Stimulated activated CD4-positive, alpha-beta T cell treated with anti-CD3 and anti-CD28 coated beads, Interleukin-15, amount 100 ng/mL, for 48 hours (primary cell): ENCODE measurements at places on chromosomes 3 and 15.

DNA sequence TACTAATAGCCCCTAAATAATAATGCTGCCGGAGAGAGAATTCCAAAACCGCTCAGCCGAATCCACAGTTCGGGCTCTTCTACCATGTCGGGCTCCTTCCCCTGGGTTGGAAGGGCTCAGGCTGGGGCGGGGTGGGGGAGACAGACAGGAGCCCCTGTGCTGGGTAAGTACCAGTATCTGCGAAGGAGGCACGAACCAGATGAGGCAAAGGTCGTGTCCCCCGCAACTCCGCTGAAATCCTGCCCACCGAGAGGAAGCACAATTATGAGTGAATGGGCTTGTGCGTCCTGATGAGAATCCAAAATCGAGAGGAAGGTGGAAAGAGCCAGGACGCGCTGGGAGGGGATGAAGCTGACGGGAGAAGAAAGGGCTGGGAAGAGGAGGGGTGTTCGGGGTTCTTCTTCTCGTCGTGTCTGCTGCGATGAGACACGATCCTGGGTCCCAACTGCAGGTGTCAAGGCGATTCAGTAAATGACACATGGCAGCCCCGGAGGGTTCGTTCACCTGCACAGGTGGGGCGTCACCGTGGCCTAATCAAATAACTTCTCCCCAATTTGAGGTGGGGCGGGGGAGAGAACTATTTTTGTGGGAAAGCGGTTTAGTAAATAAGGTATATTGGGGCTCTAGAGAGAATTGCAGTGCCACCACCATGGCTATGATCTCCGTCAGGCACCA is 707 bp upstream of the FAM81A start:
- no peak for DNase-seq

- DNase-seq, result no peak
Measured at GRCh38 chr15:97654481-97655076, 305.9 kb upstream of the ARRDC4 start.

- no peak for DNase-seq
Measured at GRCh38 chr3:65843732-65844131, 195.0 kb downstream of the MAGI1 start.

DNA sequence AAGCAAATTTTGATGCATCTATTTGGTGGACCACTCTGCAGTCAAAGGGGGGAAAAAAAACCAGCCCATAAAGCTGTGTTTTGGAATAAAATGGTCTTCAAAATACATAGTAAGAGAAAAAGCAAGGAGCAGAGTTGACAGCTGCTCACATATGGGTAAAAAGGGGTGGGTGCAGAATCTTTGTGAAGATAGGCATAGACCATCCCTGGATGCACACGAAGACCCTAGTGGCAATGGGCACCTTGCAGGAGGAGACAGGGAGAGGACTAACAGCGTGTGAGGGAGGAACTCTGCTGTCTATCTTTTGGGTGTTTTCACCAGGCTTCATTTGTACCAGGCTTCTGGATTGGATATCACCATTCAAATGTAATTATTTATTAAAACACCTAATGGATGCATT is 43.9 kb downstream of the CTNNB1 start:
- no peak for DNase-seq

DNA sequence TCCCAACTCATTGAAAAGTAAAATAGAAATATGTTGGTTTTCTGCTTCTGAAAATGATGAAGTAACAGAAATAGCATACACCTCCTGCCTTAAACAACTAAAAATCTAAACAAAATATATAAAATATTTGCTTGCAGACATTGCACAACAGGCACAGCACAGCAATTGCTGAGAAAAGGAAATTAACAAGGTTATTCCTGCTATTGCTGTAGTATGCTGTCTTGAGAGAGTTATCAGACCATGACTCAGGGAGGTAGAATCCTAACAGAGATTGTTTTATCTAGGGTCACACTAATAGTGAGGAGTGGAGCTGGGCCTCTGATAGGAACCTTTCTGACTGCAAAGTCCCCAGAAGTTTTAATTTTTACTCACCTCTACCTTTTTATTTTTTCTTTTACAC is 72.6 kb downstream of the ZBTB20 start:
- no peak for DNase-seq

DNA sequence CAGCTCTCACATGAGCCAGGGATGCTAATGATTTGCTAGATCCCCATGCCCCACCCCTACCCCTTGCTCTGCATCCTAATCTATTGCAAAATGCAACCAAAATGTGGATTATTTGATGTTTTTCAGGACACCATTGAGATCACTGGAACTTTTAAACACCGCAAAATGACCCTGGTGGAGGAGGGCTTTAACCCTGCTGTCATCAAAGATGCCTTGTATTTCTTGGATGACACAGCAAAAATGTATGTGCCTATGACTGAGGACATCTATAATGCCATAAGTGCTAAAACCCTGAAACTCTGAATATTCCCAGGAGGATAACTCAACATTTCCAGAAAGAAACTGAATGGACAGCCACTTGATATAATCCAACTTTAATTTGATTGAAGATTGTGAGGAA is 29.7 kb downstream of the HDC start:
- DNase-seq, result no peak

DNA sequence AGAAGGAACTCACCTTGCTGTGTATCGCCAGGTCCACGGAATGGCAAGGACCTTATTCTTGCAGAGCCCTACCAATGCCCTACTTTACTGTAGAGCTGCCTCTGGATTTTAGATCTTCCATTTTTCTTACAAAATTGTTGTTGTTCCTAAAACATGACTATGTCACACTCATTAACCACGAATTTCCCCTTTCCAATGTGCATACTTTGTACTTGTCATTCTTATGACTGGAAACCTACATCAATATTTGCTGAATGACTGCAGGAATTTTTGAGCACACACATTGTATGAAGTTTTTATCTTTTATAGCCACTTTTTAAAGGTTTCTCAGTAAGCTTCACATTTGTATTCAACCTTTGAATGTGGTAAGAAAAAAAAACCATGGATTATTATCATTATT is 35.9 kb upstream of the CMSS1 start:
- no peak for DNase-seq

DNA sequence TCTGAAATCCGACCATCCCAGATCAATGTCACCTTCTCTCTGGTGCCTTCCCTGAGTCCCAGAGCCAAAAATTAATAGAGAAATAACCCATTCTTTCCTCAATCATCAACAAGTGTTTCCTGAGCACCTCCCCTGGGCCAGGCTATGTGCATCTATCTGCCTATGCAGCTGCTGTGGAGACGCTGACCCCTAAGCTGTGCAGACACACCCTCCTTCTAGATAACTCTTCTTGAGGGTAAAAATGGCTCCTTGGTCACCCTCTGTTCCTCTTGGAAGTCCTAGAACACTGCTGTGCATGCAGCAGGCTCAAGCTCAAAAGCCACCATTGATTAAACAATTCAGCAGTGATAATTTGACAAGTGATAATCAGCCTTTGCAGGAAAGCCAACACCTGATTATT is 18.4 kb downstream of the CA12 start:
- no peak for DNase-seq

GRCh38 chr15:73682600-73683090 is 1.5 kb upstream of the CD276 start:
- no peak for DNase-seq

DNA sequence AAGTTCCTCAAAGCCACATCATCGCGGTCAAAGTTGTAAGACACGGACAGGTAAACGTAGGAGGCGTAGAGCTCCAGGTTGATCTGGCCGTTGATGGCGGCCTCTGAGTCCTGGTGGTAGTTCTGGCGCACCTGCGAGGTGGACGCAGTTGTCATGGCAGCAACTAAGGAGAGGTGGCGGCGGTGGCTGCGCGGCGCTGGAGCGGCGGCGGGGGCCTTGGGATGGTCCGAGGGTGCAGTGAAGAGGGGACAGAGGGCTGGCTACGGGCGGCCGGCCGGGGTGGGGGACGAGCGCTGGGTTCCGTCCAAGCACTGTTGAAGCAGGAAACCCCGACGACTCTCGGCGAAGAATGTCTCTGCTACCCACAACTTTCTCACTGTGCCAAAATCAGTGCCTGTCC is 38.9 kb downstream of the RAB7A start:
- no peak for DNase-seq

DNA sequence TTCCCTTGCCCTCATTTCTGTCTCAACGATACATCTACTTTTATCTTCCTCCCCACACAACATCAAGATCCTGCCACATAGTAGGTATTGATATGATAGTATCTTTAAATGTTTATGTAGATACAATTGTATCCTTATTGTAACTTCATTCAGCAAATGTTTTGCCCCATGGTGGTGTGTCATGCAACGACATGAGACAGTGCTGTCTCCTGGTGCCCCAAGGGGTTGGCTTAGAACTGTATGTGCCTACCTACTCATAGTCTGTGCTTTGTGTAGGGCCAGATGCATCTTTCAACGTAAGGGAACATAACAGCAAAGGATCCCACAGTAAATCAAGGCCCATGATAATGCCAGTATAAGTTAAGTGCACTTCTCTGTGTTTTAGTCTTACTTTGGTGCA is 2.8 kb upstream of the CD47 start:
- DNase-seq, result no peak

DNA sequence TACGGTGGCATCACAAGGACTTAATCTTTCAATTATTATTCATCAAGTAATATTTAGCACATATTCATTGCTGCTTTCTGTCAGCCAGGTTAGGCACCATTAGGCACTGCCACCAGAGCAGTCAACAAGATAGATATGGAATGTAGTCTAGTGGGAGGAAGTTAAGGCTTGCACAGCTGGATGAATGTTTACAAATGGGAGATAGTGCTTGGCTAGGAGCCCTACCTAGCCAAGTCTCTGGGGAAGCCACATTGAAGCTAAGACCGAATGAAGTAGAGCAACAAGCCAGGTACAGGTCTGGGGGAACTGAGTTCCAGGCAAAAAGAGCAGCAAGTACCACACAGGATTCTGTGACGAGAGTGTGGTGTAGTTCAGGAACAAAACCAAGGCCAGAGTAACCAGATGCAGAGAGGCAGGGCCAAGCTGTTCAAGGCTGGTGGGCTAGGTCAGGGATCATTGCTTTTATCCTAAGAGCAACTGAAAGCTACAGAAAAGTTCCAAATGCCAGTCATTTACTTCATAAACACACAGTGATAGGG is 33.4 kb upstream of the SCAANT1 start:
- DNase-seq, result no peak

- DNase-seq, result no peak
Measured at GRCh38 chr3:46921871-46922271, 44.4 kb downstream of the PTH1R start.

DNA sequence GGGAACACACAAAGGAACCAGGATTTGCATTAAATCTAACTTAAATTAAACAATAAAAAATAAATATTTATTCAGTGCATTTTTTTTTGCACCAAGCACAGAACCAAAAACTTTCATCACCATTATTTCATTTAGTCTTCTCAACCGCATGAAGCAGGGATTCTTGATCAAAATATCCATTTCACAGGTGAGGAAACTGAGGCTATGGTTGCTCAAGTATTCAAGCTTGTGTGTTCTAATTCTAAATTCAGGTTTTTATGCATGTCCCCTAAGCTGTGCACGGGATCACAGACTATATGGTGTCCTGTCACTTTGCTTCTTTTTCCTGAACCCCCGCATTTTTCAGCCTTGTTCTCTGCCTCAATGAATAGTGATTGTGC is 64.3 kb upstream of the BCL6 start:
- DNase-seq, result no peak

GRCh38 chr3:9253327-9253726 is 3.9 kb upstream of the SRGAP3 start:
- DNase-seq, result no peak

- DNase-seq, result no peak
Measured at GRCh38 chr3:182115328-182116015, 403.7 kb downstream of the SOX2 start.

DNA sequence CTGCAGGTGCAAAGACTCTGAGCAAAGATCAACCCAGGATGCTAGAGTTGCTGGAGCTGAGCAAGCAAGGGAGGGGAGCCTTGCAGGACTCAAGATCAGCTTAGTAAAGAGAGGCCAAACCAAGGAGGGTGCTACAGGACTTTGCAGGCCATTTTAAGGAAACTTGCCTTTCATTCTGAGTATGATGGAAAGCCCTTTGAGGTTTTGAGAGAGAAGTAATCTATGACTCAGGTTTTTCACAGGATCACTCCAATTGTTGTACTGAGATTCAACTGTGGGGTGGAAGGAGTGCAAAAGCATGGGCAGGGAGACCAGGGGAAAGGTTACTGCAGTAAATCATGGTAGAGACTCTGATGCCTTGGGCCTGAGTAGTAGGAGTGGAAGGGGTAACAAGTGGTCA is 260.4 kb upstream of the GPR149 start:
- no peak for DNase-seq

GRCh38 chr3:122092460-122093165 is 37.5 kb downstream of the CD86 start:
- peak; percentile 51 for DNase-seq

GRCh38 chr15:35713733-35714132 is 167.8 kb upstream of the DPH6 start:
- DNase-seq, result no peak

DNA sequence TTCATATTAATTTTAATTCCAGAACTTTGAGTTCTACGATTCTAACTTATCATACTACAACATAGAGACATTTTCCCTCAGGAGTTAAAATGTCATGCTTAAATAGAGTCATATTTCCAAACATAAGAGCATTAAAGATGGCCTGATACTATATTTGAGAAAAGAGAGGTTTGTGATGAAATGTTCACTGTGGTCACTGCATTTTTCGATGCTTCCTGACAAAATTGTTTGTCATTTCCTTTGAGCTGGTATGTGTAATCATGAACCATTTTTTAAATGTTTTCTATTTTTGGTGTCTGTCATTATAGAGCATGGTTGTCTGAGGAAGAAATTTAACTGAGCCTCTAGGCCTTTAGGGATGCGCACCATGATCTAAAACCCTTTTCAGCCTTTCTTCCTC is 721.4 kb upstream of the NR2F2 start:
- DNase-seq, result no peak

DNA sequence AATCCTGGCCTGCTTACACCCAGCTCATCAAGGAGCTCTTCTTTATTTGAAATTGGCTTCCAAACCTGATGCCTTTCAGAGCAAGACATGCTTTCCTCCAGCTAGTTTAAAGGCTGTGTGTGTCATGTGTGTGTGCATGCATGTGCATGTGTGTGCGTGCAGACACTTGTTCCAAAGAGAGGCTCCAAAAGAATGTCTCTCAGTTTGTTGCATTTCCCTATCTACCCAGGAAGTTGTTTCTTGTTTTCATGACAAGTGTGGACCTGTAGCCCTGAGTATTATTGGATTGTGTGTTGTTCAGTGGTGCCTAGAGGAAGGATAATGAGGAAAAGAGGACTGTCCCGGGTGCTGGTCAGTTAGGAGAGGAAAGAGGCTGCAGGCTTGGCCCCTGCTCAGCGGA is 240.0 kb downstream of the THSD4 start:
- DNase-seq, result no peak

- no peak for DNase-seq
Measured at GRCh38 chr3:170889132-170889531, 19.1 kb upstream of the RPL22L1 start.
